ENCODE measurements at places on chromosomes 16 and 17.

GRCh38 chr16:71600822-71601221 lies 23.9 kb upstream of the TAT start:
- DNase-seq, result no peak

DNA sequence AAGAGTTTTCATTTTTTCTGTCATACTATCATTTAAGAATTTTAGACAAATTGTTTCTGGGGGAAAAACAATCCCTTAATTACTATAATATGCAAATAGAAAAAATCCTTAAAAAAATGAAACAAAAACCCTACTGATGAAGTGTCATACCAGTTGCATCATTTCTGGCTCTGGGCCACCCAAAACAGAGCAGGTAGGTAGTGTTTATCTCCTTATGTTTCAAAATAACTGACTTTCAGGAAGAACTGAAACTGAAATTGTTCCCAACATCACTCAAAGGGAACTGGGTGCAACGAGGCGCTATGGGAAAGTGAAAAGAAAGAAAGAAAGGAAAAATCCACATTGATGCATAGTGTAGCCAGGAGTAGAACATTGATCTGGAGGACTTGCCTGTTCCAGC lies 653.1 kb upstream of the SOX9 start:
- DNase-seq, result no peak

DNA sequence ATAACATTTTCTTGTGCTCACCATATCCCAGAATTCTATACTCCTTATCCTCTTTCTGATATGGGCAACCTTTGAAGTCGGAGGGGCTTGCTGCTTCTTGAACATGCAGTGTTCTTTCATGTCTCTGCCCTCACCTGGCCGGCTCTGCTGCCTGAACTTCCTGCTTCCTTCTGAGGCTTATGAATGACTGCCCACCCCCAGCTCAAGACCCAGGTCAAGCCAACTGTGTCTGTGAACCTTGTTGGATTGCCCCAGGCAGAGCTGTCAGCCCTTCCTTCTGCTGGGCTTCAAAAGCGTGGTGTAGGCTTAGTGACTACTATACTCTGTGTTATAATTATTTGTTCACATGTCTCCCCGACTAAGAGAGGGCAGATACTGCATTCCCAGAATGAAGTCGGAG lies 506.5 kb downstream of the HS3ST4 start:
- DNase-seq, result no peak

- no peak for DNase-seq
Measured at GRCh38 chr17:3260600-3260999, 37.6 kb downstream of the OR3A1 start.

DNA sequence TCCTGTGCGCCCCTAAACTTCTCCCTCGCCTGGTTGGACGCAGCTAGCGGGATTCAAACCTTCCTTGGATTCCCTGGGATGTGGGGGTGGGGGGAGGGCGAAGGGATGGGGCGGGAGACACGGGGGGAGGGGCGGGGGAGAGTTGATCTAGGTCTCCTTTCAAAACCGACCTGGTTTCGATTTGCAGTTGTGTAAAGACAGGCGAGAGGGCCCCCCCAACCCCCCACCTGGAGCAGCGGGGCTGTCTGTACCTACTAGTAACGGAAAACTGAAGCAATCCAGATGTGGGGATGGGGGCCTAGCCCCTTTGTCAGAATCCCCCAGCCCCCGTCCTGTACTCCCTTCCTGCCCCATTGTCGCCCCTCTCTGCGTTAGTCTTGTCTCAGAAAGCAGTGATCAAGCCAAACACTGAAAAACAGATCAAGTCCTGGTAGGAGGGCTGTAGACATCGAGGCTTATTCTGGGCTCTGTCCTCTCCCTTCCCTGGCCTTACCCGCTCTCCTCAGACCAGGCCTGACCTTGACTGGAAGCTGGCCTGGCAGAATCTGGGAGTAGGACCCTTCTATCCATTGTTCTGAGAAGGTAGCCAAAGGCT lies 902 bp downstream of the DLX4 start:
- no peak for DNase-seq

- no peak for DNase-seq
Measured at GRCh38 chr17:15660077-15660476, 24.0 kb downstream of the TRIM16 start.

DNA sequence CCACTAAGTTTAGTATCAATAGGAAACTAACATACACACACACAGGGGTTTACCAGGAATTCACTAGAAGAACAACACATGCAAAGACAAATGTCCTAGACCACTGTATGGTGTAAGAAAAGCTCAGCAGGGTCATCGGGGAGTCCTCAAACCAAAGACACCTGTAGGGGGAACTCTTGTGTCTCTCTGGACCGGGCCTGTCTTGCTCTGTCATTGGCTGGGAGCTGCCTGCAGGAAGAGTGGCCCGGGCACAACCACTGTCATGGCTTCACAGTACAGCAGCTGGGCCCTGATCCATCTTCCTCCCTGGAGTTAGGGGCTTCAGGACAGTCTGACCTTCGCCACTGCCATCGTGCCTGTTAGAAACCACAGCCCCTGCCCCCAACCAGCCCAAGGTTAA lies 263.6 kb upstream of the DYNLRB2 start:
- no peak for DNase-seq

GRCh38 chr17:46903762-46904672 lies 18.9 kb upstream of the GOSR2 start:
- no peak for DNase-seq

GRCh38 chr17:43881181-43881580 lies 26.2 kb downstream of the MPP2 start:
- DNase-seq, result no peak

DNA sequence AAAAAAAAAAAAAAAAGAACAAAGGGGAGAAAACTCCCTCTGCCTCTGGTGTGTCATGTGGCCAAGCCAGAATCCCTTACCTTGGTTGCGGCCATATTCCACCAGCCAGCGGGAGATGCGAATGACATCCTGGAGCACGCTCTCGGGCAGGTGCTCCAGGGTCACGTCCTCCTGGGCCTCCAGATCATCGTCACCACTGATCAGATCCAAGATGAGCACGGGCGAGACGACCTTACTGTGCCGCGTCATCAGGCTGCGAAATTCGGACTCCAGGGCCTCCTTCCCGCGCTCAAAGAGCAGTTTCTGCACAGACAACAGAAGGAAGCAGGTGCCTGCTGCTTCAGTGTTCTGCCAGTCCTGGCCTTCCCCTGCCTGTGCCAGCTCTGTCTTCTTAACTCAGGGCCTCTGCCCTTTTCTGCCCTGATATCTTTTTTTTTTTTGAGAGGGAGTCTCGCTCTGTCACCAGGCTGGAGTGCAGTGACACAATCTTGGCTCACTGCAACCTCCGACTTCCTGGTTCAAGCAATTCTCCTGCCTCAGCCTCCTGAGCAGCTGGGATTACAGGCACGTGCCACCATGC lies 5.8 kb downstream of the EXOC7 start:
- DNase-seq, result no peak

- no peak for DNase-seq
Measured at GRCh38 chr16:64047207-64047606, 1074.7 kb downstream of the CDH11 start.

DNA sequence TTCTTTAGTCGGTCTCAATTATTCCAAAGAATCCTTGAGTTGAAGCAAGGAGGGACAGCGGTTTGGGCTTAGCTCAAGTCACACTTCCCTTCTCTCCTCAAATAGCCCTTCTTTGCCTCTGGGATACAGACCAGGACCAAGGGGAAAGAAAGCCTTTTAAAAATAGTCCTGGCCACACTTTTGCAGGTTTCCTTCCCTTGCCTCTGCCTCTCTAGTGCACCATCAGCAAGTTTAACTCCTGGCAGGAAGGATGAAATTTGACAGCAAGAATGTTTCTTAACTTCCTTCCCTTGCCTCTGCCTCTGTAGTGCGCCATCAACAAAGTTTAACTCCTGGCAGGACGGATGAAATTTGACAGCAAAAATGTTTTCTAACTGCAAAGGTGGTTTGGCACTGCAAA lies 7.2 kb upstream of the G6PC1 start:
- DNase-seq, result no peak

GRCh38 chr17:40499551-40500189 lies 1.8 kb downstream of the TNS4 start:
- no peak for DNase-seq

DNA sequence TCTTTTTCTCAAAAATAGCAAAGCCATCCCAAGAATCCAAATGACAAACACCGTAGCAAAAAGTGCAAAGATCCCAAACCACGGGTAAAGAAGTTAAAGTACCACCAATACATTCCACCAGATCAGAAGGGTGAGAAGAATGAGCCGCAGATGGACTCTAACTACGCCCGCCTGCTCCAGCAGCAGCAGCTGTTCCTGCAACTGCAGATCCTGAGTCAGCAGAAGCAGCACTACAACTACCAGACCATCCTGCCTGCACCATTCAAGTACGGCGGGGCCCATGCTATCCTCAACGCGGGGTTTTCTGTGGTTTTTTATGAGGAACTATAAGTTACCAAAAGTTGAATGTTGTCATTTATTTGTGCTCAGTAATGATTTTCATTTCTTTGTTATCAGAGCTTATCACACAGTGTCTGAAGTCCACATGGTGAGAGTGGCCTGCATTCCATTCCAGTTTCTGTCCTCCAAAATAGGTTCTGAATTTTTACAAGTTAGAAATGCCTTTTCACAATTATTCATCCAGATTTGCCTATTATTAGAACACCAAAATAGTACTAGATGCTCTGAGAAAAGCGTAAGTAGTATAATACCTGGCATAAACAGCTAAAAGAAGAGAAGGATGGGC lies 169.2 kb downstream of the MRTFB start:
- DNase-seq, result no peak

DNA sequence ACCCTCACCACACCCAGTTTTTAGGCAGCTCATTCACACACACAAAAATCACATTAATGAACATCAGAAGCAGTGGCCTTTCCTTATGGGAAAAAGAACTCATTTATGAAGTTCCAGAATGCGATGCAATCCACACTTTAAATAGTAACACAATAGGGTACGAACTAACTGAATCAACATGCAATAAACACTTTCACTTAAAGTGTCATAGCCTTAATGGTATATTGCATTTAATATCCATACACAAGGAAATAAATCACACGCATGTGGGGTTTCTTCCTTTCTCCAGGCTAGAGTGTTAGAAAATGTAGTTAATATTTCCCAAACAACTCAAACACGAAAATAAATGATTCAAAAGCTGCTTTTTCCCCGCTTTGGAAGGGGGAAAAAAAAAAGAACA lies 19.7 kb downstream of the ADCY9 start:
- no peak for DNase-seq

DNA sequence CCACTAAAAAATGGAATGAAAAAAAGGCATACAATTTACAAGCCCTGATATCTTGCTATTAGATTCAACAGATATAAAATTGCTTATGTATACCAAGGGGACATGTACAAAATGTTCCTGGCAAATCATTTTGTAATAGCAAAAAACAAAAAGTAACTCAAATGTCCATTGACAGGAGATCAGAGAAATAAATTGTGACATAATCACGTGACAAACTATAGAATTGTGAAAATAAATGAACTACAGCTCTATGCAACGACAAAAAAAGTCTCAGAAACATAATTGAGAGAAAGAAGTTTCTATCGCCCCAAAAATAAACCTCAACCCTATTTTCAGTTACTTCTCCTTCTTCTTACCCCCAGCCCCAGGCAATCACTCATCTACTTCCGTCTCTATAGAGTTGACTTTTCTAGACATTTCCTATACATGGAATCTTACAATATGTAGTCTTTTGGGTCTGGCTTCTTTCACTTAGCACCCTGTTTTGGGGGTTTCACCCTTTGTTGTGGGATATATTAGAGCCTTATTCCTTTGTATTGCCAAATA lies 12.1 kb upstream of the ACE start:
- DNase-seq, result no peak

DNA sequence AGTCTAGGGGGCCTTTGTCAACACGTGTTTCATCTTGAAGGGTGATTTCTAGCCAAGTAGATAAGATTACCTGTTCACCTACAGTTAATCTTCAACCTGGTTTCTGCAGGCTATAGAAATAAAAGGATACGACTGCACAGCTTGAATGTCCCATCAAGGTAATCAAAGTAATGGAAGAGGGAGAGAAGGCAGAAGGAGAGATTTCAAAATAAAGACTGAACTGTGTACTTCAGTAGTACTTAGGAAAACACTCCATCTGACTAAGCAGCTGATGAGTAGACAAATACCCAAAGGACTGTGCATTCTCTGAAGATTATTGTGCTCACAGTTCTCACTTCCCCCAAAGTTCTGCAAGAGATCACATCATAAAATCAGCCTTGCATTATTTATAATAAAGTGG lies 5.8 kb upstream of the RFFL start:
- DNase-seq, result no peak

DNA sequence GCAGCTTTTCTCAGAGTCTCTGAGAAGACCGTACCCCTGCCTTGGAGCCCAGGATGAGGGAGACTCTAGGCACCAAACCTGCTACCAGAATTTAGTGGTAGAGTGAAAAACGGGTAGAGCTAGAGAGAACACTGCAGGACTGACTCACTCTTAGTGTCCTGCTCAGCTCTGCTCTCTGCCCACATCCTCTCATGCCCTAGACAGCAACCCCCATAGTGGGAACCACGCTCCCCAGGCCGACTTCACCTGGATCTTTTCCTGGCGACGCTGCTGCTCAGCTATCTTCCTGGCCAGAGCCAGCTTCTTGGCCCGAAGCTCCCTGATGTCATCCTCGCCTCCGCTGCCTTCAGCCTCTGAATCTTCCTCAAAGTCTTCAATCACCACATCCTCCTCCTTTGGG lies 26.7 kb downstream of the HIC1 start:
- no peak for DNase-seq

DNA sequence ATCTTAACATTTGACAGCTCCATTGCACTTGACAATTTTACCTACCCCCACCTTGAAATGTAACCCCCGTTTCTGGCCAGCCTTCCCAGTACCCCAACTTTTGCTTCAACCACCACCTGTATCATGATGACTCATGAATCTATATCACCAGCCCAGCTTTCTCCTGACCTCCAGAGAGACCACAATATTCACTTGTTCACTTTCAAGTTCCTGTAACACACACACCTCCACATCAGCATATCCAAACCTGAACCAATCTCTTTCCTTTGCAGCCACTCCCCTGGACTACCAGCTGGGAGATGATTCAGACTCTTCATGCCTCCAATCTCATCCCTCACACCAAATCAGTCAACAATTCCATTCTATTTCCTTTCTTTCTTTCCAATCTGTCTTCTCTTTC lies 8.0 kb downstream of the SMG6 start:
- DNase-seq, result no peak

GRCh38 chr16:81195885-81196534 lies 42.5 kb upstream of the BCO1 start:
- DNase-seq, result no peak

Measured in amniotic stem cell (primary cell).